ENCODE measurements at places on chromosomes 1 and 21. TPM values are rescaled to one million over a fixed set of nuclear protein-coding genes. Genes with fewer than 3 reads are reported as not detected.

GRCh38 chr1:229786974-229787610 lies 161.0 kb downstream of the URB2 start:
- no peak for DNase-seq

DNA sequence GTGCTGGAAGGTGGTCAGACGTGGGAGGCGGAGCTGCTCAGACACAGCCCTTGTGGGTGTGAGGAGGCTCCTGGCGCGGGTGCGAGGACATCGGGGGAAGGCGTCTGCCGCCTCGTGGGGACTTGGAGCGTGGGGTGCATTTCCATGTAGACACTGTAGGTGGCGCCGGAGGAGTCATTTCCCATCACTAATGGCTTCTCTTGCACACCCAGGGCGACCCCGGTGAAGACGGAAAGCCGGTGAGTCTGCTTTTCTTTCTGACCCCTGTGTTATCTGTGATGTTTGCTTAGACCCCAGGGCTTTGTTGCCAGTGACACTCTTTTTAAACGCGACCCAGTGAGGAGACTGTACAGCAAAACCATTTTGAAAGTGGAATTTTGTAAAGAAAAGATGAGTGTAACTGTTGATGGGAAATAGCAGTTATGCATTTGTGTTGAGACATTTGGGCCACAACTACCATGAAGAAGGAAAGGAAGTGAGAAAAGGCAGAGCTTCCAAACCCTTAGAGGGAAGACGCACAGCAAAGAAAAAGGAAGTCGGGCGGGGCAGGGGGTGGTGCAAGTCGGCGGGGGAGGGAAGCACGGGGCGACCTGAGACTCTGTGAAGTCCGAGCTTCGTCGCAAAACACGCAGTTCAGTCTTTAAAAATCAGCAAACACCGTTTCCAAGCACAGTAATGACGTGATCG lies 64.0 kb downstream of the SLC19A1 start:
- DNase-seq = no peak

KCNH1 gene
- total RNA-seq = 0.33 TPM

RXFP4 gene
- total RNA-seq = not detected

DNA sequence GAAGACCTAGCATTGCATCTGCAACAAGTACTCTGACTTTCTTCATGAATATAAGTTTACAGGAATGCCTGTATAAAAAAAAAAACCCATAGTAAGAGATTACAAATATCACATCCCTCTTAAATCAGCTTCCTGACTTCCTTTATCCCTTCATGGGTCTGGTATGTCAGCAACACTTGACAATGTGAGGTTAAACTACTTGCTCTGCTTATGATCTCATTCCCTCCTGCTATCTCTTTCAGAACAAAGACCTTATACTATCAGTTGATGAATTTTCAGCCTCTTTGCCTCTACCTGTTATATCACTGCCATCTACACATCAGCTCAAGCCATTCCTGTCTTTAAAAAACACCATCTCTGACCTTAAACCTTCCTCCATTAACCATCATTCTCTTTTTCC lies 130.9 kb upstream of the SAMSN1 start:
- DNase-seq = no peak

DNA sequence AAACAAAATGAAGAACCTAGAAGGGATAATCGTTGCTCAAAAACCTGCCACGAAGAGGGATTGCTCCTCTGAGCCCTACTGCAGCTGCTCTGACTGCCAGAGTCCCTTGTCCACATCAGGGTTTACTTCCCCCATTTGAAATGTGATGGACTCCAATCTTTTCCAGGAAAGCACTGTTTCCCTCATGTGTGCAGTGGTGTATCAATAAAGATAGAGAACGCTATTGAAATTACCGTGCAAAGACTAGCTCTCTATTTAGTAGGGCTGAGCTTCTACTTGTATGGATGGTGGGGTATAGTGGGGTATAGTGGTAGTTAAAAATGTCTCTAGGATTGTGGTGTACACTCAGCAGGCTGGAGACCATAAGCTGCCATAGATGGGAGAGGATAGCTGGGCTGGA lies 3.7 kb downstream of the TMCO2 start:
- no peak for DNase-seq

CHRM3 gene
- total RNA-seq = 2.4 TPM

LRRC3 gene
- 8.7 TPM for total RNA-seq

DNA sequence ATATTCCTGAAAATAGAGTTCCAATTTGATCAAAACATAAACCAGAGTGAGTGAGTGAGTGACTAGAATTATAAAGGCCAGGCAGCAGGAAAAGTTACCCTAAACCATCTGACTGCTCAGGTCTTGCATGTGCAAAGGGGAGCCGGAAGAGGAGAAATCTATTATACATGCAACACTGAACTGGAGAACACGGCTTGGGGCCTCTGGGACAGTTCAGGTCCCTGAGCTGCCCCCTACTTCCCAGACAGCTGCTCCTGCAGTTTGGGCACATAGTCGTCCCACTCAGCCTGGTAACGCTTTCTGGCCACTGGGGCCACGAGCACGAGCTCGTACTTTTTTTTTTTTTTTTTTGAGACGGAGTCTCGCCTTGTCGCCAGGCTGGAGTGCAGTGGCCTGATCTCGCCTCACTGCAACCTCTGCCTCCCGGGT lies 40.1 kb downstream of the PTPRC start:
- DNase-seq = no peak

DNA sequence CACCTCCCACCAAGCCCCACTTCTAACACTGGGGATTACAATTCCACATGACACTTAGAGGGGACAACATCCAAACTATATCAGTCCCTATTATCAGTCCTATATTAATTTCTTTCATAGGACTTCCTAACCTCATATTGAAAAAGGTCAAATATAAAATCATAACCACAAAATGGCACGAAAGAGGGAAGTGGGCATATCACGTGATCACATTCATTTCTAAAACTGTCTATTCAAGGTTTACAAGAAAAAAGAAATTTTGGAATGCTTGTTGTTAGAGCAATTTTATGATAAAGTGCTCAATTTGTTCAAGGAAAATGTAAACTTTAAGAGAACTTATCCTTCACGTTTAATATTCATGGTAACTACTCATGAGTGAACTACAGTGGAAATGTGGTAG lies 13.2 kb upstream of the CDC7 start:
- no peak for DNase-seq

- no peak for DNase-seq
These were observed 123.6 kb downstream of the XCL2 start for GRCh38 chr1:168420177-168420576.

All from type B pancreatic cell (in vitro differentiated cells).